ENCODE measurements at places on chromosomes 6 and 20.

- no peak for DNase-seq
Observed at GRCh38 chr6:160260367-160260766, 1.7 kb upstream of the SLC22A2 start.

GRCh38 chr20:59307270-59307669 lies 6.9 kb downstream of the EDN3 start:
- no peak for DNase-seq

DNA sequence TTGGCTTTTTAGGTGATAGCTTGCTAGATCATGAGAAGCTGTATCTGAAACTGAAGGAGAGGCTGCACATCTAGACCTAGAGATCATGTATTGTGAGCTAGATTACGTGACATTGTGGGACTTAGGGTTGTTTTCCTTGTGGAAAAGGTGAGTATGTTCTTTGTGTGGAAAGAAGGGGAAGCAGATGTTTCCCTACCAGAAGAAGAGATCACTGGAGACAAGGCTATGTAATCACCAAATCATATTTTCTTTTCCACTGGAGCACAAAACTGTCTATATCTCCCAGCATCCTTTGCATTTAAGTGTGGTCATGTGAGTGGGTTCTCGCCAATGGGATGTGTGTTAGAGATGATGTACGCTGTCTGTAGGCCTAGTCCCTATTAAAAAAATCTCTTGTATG lies 7.0 kb upstream of the EPB41L2 start:
- DNase-seq, result no peak

- DNase-seq, result no peak
Observed at GRCh38 chr6:60952500-60952899, 1333.5 kb downstream of the KHDRBS2 start.

- DNase-seq, result no peak
Observed at GRCh38 chr6:119637768-119638167, 288.2 kb upstream of the MAN1A1 start.

- DNase-seq, result no peak
Observed at GRCh38 chr6:110652520-110652919, 162.7 kb downstream of the CDK19 start.

GRCh38 chr6:45467853-45468252 lies 90.1 kb upstream of the SUPT3H start:
- DNase-seq, result no peak

GRCh38 chr20:62205618-62206387 lies 14.3 kb downstream of the HRH3 start:
- DNase-seq, result no peak

- DNase-seq, result no peak
Observed at GRCh38 chr6:154800338-154800737, 67.1 kb downstream of the SCAF8 start.

DNA sequence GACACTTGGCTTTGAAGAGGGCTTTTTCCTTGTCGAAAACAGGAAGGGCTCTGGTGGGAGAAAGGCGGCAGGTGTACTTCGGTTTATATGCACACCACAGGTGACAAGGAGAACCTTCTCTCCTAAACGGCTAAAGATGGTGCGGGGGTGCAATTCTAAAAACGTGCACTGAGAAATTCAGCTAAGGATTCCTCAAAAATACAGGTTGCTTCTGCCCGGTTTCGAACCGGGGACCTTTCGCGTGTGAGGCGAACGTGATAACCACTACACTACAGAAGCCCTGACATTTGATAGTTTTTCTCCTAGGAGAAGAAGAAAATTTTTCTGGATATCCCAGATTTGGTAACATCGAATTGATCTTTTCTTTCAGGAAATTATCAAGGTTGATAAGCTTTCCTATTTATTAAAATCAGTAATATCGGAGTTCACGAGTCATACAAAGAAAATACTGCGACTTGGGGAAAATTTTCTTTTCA lies 32.0 kb downstream of the POM121L2 start:
- DNase-seq, result peak; percentile 17

- no peak for DNase-seq
Observed at GRCh38 chr6:144712541-144712940, 427.4 kb downstream of the UTRN start.

DNA sequence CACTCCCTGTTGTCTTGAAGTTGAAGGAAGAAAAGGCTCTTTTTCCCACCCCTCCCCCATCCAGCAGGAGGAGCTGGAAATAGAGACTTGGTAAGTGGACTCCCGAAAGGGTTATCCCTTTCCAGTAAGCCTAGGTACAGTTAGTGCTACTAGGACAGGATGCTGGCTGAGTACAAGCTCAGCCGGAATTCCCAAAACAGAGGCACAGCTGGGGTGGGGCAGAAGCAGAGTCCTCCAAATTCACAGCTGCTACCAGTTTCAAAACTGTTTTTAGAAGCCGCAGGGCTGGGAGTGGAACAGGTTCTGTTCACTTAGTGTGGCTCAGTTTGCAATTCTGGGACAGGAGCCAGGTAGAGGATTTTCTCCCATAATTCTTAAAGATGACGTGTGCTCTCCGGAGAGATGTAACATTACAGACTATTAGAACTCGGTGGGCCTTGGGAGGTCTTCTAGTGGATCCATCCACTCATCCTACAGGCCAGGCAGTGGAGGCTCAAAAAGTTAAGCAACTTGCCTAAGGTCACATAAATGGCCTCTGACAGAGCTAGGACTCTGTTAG lies 19.0 kb upstream of the UTRN start:
- peak; percentile 85 for DNase-seq

- DNase-seq, result peak; percentile 21
Observed at GRCh38 chr6:83615025-83615999, 93.6 kb downstream of the SNAP91 start.

GRCh38 chr20:44195605-44196004 lies 8.6 kb upstream of the JPH2 start:
- no peak for DNase-seq

- DNase-seq, result no peak
Observed at GRCh38 chr6:13892017-13892645, 32.6 kb upstream of the RNF182 start.

DNA sequence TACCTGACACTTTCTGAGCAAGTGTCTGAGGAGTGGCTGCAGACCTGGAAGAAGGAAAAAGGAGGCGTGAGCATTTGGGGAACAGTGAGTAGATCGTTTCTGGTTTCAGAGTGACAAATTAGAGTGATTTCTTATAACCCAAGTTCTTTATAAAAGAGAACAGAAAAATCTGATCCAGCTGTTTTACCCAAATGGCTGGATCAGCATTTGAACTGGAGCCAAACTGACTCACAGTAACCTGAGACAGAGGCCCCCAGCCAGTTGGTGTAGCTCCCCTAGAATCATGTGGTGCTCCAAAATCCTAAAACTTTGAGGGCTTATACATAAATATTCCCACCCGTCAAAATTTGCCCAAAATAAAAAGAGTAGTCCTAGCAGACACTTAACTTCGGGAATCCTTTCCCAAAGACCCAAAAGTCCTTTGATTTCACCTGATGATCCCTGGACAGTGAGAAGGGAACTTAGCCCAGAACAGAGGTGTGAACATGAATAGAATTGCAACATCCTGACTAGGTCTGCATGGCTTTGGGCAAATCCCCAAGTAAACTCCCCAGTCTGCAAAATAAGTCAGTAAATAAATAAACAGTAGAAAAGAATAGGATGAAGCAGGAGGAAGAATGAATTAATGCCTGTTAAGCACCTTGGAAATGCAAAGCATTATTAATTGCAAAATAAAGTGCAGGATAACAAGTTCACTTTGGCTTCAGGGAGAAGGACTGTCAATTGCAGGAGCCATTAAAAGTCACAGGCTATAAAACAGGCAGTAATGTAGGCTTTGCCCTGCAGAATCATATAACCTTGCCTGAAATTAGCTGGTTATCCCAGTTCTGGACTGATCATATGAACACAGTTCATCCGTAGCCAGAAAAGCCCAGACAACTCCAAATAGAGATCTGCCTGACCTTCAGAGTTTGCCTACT lies 262.0 kb upstream of the JARID2 start:
- DNase-seq, result no peak

DNA sequence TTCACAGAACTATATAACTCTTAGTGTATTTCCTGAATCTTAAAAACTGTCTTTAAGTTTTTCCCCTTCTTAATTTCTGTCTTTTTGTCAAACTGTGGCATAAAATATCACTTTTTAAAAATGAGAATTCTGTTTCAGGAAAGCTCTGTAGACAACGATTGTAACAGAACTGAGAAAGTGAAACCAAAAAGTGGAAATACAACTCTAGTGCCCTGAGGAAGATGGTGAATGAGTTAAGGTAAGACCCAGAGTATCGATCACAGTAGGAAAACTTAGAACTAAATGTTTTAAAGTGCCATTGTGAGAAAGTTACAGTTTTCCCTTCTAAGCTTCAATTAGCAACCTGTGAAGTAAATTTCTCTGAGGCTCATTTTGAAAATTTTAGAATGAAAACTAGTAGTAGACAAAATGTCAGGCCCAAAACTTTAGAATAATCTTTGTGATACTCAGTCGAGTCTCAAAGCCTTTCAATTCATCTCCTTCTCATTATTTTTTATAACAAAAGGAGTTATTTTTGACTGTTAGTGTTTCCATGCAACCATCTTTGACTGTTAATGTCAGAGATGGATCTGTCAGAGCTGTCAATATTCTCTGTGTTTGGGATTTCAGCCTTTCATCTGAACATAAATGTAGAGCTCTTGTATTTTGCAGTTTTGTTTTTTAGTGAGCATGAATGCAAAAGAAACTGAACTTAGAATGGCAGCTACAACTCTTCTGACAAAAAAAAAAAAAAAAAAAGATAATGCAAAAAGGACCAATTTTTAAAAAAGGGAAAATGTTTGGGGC lies 19.0 kb upstream of the TRDN start:
- DNase-seq, result peak; percentile 1

GRCh38 chr20:17704589-17705317 lies 5.0 kb downstream of the BANF2 start:
- no peak for DNase-seq

- no peak for DNase-seq
Observed at GRCh38 chr6:118017301-118017848, 110.3 kb downstream of the SLC35F1 start.

DNA sequence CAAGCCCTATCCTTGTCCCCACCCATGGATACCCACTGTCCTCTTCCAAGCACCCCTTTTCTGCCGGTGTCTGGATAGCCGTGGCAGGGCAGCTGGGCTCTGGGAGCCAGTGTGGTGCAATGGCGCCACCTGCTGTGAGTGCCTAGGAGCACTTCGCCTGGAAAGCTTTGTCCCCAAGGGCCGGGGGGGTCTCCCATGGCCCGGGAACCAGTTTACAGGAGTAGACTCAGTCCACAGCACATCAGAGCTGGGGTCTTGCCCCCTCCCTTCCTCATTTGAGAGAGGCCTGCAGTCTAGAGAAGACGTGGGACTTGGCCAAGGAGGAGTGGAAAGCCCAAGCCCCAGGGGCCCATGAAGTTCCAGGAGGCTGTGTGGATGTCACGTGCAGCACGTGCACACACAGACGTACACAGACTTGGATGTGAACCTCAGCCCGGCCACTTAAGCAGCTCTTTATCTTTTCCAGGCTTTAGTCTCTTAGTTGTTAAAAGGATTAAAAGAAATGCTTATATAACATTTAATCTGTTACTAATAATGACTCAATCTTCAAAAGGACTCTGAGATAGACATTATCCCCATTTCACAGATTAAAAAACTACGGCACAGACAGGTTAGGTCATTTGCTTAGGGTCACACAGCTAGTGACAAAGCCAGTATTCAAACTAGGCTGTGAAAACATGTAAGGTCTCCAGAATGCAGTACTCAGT lies 40.9 kb upstream of the CDH22 start:
- no peak for DNase-seq

GRCh38 chr6:154070657-154071056 lies 31.6 kb downstream of the OPRM1 start:
- peak; percentile 4 for DNase-seq

- no peak for DNase-seq
Observed at GRCh38 chr6:3297909-3298308, 39.2 kb downstream of the PSMG4 start.

- DNase-seq, result peak; percentile 96
Observed at GRCh38 chr6:19731282-19731681, 105.9 kb upstream of the ID4 start.

- DNase-seq, result no peak
Observed at GRCh38 chr6:7559651-7560385, 18.3 kb downstream of the DSP start.

DNA sequence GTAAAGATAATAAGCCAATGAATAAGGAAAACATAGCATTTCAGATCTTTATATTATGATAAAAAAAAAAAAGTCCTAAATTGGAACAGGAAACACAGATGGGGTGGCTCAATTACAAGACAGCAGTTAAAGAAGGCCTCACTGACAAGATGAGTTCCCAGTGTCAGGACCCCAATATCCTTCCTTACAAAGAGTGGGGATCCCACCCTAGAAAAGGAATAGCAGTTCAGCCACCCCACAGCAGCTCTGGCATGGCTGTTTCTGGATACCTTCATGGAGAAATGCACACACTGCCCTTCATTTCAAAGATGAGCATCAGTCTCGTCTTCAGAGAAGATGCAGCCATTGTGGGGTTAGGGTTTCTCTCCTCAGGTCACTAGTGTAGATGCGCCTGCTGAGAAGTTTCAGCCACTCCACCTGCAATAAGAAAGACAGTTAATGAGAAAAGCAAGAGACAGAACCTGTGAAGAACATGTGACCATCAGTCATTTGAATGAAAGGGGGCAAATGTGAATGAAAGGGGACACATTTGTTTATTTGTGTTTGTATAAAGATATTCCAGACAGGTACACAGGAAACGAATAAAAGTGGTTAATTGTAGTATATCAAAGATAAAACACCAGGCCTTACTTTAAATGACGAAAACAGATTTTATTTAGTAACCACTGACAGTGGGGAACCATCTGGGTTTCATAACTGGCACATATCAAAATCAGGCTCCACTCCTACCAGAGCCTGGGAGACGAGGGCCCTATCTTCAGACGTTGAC lies 121.3 kb upstream of the PRSS16 start:
- no peak for DNase-seq

GRCh38 chr6:44127186-44128019 lies at the start of the genes MRPL14 and TMEM63B:
TSS of gene MRPL14 (minus strand) at chr6:44127452. CDS start at chr6:44116611, 10,841 bp downstream.
TSS of gene TMEM63B (plus strand) at chr6:44127554. CDS start at chr6:44134585, 7,031 bp downstream.
- DNase-seq, result peak; percentile 58

DNA sequence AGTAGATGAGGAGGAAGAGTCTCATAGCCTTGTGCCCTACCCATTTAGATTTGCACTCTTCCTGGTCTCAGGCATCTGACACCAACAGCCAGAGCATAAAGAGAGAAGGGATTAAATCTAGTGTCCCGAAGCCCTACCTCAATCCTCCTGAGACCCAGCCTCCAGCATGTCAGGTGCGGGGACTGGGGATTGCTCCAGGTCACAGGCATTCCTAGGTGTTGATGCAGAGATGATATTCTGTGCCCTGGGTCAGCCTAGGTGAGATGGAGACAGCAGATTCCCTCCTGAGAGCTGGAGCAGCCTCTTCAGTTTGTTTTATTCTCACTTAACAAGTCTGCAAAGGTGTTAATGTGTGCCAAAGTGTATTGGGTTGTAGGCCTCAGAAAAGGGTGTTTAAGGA lies 89.8 kb downstream of the ANKRD6 start:
- DNase-seq, result no peak

GRCh38 chr6:64040113-64040512 lies 404.5 kb downstream of the PHF3 start:
- no peak for DNase-seq

Measured in astrocyte (in vitro differentiated cells and primary cell).